Astrocyte of the cerebellum (primary cell): ENCODE measurements at places on chromosomes 5 and 9.

DNA sequence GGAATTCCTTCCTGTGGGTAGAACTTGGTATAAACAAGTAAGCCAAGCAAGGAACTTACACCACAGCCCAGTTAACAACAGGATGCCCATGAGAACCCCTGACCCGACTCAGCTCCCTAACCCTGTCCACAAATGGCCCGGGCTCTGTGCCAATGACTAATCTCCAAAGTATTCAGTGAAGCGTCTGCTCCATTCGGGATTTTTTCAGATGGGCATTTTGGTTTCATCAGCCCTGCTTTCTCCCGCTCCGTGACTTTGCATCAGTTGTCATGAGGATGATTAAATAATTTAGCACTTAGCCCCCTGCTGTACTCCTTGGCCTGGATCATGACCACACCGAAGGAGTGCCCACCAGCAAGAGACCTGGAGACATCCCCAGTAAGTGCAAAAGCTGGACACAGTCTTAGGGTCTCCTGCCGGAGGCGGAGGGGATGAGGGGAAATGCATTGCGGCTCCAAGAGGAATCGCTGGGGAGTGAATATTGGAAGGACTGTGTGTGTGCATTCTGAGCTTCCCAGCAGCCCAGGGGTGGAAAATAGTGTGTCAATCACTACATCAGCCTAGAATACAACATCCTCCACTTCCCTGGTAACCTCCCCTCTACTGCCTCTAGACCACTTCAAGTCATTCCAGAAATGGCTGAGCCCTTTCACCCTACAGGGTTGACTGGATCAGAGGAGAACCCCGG is 41.4 kb upstream of the DNAH5 start:
- DNase-seq: peak; percentile 82

DNA sequence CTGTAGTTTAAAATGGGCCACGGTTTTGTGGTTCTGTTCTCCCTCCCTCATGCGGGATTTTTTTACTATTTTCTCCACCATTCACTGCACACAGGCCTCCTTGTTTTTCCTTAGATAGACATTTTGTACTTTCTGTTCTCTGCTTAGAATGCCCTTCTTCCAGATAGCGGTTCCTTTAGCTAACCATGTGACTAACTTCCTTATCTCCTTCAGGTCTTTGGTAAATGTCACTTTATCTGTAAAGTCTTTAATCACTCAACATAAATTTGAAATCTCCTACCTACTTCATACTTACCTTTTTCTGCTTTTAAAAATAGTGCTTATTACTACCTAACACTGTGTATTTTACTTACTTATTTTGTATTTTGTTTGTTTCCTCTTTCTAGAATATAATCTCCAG is 15.0 kb downstream of the FER start:
- no peak for DNase-seq

- no peak for DNase-seq
Measured at GRCh38 chr9:134172198-134173126, 8.1 kb upstream of the RNU6ATAC start.

GRCh38 chr9:131748411-131748955 is 8.6 kb upstream of the RAPGEF1 start:
- no peak for DNase-seq

GRCh38 chr5:97422678-97423077 is 239.6 kb upstream of the RIOK2 start:
- DNase-seq: no peak

GRCh38 chr5:138369706-138370105 is 17.2 kb downstream of the KDM3B start:
- no peak for DNase-seq

DNA sequence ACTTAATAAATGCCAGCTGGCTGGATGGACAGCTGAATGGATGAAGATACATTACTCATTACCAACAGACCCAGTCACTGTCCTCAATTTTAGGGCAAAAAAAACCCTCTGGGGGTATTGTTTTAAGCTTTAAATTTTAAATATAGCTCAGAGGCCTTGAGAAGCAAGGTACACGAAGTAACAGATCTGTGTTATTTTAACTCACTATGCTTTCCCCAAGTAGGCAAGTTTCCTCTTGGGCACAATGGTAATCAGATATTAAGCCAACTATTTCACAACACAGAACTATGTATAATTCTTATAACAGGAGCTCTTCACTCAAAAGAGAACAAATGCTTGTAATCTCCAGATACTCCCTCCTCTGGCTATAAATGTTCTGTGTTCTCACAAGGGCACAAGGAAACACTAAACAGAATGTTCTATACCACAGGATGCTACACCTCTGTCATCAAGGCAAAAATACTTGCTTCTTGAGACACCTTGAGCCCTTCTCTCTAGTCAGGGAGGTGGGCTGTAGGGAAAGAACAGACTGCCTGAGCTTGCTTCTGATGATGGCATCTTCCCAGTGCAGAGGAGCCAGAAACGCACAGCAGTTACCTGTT is 443.8 kb downstream of the SPOCK1 start:
- DNase-seq: no peak

- no peak for DNase-seq
Measured at GRCh38 chr9:95078511-95078910, 239.0 kb downstream of the FANCC start.

GRCh38 chr5:40378396-40379177 is 301.1 kb upstream of the PTGER4 start:
- no peak for DNase-seq

DNA sequence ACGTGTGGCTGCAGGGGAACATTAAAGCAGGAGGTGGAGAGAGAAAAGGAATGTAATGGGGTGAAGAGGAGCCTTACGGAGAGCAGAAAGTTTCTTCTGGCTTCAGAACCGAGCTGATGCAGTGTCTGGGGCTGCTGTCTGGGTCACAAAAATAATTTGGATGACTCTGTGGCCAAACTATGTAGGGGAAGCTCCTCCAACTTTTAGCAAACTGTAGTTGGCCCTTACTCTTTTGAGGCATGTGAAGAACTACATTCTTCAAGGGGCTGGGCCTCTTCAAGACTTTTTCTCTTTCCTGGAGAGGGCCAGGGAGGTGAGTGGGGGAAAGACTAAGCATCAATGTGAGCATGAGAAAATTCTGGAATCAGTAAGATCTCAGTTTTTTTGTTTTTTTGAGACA is 31.9 kb upstream of the SPARC start:
- no peak for DNase-seq

- DNase-seq: no peak
Measured at GRCh38 chr9:83936523-83936922, 15.3 kb upstream of the KIF27 start.
